ENCODE measurements at places on chromosomes 11 and 22.

GRCh38 chr22:37559521-37559900 lies 769 bp upstream of the CDC42EP1 start:
- no peak for DNase-seq

DNA sequence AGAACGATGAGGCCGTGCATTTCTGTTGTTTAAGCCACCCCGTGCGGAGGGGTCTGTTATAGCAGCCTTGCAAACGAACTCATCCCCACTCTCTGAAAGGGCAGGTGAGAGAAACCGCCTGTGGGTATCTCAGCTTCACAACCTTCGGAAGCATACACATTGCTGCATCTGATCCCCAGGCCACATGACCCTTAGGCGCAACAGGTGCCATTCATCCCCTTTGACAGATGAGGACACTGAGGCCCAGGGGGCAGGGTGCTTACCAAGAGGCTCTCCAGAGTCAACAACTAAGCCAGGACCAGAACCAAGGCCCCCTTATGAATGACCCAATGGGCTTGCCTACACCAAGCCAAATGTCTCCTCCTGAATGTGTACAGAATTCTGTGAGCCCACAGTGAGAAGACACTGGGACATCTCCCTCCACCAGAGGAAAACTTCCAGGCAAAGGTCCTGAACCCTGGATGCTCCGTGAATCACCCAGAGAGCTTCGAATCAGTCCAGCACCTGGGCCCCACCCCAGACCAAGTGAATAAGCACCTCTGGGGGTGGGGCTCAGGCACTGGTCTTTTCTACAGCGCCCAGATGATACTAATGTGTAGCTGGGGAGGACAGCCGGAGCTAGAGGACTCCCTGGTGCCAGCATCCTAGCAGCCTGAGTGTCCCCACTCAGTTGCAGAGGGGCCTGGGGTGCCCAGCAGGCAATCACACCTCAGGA lies 83.2 kb downstream of the BUD13 start:
- no peak for DNase-seq

GRCh38 chr11:82775736-82776346 lies 42.2 kb upstream of the FAM181B start:
- DNase-seq: no peak

DNA sequence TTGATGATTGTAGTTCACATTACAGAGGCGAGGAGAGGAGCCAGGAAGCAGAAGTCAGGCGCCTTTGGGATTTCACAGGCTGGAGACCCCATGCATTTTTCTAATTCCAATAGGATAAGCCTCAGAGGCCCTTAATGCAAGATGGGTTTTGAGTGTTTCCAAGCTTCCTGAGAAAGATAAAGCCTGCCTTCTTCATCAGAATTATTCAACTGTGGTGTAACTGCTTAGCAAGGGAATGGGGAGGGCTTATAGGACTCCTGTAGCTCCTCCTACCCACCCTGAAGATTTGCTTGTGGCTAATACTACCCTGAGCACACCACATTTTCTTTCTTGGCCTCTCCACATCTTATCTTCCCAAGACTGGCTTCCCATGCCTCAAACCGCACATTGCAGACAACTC lies 151.1 kb upstream of the ISX start:
- DNase-seq: no peak

GRCh38 chr11:92859156-92859690 lies 110.2 kb upstream of the MTNR1B start:
- no peak for DNase-seq

DNA sequence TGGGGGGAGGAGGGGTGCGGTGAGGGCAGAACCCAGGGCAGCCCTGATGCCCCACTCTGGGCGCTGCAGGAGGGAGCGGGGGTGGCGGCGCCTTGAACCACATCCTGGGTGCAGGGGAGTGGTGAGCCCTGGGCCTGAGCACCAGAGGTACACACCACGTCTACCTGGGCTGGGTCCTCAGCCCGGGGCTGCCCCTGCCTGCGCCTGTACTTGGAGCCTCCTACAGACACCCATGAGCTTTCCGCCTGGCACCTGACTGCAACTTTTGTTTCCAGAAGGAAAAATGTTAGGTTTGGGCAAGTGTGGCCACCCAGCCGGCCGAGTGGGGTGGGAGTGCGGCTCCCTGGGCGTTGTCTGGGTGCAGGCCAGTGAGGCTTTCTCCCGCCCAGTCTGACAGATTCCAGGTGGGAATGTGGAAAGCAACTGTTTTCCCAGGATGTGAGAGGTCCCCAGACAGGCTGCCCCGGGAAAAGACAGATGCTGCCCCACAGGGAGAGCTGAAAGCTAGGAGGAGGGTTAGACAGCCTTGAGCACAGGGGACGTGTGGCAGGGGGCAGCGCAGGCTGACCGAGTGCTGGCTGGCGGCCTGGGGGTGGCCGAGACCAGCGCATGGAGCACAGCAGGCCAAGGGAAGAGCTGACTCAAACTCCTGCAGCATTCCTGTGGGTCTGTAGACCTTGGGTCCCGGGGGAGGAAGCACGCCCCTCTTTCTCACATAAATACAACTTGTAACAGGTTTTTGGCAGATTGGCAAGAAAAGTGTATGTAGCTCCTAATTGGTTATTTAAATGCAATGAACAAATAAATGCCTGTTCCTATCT lies 44.1 kb downstream of the GNB1L start:
- DNase-seq: peak; percentile 58

GRCh38 chr11:103988595-103988969 lies 47.9 kb upstream of the DDI1 start:
- DNase-seq: no peak

GRCh38 chr22:35930933-35931332 lies 97.7 kb downstream of the RBFOX2 start:
- no peak for DNase-seq

DNA sequence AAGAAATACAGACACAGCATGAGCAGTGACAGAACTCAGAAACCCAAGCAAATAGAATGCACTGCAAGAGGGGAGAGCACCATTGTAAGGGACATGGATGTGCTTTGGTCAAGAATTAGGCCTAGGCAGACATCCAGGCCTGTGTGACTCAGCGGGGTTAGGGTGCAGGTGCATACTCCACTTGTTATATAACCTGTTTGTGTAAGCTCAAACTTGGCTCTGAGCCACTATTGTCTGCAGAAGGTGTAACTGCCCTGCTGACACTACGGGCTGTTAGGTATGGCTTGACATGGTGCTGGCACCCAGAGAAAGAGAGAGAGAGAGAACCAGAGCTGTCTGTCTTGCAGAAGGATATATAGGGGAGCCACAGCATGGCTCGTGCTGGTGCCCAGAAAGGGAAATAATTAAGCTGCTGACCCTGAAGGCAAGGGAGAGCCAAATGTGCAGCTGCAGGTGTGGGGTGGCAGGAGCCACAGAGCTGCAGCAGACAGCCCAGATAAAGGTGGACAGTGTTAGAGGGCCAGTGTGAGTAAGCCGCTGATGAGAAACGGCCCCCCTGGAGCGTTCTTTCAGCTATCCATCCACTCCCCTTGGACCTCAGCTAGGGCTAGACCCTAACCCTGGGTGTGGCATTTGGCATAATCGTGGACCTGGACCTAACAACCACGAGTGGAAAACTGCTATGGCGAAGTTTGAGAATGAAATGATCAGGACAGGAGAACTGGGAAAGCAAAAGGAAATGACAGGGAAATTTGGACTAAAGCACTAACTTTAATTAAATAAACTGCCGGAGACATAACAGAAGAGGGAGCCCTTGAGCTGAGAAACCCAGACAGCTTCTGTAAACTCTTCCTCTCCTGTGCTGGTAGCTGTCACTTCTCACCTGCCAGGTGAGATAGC lies 253.0 kb upstream of the CCDC179 start:
- DNase-seq: no peak

GRCh38 chr22:23233084-23233531 lies 52.8 kb downstream of the BCR start:
- DNase-seq: no peak

- DNase-seq: no peak
Observed at GRCh38 chr11:35304386-35304775, 115.0 kb downstream of the SLC1A2 start.

DNA sequence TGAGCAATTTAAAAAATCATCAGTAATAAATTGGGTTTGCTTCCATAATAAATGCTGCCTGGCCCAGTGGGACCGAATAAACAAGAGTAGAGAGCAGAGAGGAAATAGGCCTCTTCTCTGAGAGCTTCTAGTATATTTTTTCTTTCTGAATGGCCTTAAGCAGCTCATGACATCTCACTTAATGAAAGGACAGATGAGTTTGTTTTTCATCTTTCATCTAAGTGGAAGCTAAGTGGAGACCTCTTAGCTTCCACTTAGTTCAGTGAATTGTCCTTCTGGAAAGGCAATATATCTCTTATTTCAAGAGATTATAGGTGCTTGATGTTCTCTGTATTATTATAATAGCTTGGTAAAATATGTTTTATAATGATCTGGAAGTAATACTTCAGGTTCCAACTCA lies 245.9 kb upstream of the ANO3 start:
- no peak for DNase-seq

- DNase-seq: no peak
Observed at GRCh38 chr22:33923660-33924246, 3.5 kb upstream of the LARGE1 start.

GRCh38 chr11:33848717-33849390 lies 43.0 kb downstream of the LMO2 start:
- no peak for DNase-seq
